ENCODE measurements at places on chromosomes 1 and 21.

- DNase-seq = no peak
Measured at GRCh38 chr1:7177438-7178146, 392.3 kb downstream of the CAMTA1 start.

DNA sequence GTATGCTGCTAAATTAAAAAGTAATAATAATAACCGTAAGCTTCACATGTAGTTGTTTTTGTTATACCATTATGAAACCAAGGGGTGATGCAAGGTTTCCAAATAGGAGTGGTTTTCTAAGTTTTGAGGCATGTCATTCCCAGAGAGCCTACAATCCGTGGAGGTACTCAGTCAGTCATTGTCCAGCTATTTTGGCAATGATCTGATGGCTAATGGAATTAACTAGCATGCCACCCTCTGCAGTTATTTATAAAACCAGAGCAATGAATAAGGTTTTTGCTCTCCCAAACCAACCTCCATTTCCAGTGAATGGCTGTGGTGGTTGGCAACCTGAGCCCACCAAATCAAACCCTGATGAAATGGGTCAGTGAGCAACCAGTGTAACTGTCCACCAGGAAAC lies 106.4 kb downstream of the TBX15 start:
- DNase-seq = no peak

DNA sequence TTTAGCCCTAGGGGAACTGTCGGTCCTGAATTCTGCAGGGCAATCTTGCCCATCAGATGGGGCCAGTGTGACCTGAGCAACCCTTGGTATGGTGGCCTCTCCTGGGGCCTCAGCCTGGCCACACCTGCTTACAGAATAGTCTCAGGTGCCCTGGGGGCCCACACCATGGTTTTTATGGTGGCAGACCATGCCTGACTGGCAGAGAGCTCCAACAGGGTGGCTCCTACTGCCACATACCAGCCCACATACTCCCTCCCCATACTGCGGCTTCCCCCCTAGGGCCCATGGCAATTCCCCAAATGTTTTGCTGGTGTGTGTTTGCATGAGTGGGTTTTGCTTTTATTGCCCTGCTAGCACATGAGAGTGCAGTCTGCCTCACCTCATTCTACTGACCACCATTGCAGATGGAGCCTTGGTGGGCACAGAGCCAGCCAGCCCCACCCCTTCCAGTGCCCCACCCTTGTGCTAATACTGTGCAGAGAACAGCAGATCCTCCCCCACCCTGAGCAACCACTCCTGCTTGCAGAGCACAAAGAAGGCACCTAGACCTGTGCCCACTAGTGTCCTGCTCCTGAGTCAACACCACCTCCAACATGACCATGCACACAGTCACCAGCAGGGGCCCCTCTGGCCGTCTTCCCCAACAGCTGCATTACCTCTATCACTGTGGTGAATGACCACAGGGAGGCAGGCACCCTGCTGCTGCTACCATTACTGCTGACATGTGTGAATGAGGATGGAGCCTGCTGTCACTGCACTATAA lies 86.8 kb downstream of the GDAP2 start:
- no peak for DNase-seq

- DNase-seq = no peak
Measured at GRCh38 chr1:217388522-217389065, 242.3 kb downstream of the GPATCH2 start.

- no peak for DNase-seq
Measured at GRCh38 chr21:28986677-28987076, 6.0 kb downstream of the LTN1 start.

DNA sequence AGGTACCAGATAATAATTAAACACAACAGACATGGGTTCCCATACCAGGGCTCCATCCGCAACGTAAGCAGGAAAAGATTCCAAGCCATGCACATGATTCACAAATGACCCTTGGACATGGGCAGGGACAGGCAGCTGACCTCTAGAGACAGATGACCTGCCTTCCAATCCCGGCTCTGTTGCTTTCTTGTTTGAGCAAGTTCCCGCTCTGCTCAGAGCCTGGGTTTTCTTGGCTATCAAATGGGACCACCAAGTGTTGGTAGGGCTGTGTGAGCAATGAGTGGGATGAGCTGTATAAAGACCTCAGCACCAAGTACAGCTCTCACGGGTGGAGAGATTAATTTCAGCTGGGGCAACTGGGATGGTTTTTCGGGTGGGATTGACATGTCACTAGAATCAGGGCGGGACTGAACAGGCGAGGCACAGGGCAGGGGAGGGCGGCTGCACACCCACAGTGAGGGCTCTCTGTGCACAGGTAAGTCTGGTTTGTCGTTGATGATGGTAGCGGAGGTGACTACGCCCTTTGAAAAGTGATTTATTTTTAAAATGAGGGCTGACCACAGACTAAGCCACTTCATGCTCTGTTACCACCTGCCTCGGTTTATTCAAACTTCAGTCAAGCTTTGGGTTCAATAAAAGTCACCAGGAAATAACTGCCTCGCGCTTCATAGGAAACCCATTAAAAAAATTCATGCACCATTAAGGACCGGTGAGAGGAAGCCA lies 57.5 kb upstream of the IFFO2 start:
- DNase-seq = no peak

DNA sequence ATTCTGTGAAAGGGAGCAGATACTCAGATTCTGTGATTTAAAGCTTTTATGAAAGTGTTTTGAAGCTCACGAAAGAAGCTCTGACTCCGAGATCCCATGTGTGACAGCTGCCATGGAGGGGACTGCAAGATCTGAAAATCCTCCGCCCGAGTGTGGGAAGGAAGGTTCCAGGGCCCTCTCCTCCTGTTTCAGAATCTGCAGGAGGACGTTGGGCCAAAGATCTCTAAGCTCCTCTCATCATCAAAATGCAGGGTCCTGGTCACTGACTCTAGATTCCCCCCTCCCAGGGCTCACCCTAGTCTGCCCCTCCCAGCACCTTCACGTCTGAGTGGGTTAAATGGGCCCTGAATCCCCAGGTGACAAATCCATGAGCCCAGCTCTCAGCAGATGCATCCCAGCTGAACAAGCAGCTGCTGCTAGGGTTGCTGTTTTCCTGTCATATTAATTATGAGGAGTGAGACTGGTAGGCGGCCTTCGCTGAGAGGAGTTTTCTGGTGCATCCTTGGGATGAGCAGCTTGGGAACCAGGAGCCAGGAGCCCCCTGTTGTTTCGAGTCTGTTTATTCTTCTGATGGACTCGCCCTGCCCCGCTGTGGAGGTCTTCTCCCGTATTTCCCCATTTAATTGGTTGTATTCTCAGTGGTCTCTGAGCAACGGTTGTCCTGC lies 402.0 kb downstream of the MATN1 start:
- DNase-seq = peak; percentile 87

DNA sequence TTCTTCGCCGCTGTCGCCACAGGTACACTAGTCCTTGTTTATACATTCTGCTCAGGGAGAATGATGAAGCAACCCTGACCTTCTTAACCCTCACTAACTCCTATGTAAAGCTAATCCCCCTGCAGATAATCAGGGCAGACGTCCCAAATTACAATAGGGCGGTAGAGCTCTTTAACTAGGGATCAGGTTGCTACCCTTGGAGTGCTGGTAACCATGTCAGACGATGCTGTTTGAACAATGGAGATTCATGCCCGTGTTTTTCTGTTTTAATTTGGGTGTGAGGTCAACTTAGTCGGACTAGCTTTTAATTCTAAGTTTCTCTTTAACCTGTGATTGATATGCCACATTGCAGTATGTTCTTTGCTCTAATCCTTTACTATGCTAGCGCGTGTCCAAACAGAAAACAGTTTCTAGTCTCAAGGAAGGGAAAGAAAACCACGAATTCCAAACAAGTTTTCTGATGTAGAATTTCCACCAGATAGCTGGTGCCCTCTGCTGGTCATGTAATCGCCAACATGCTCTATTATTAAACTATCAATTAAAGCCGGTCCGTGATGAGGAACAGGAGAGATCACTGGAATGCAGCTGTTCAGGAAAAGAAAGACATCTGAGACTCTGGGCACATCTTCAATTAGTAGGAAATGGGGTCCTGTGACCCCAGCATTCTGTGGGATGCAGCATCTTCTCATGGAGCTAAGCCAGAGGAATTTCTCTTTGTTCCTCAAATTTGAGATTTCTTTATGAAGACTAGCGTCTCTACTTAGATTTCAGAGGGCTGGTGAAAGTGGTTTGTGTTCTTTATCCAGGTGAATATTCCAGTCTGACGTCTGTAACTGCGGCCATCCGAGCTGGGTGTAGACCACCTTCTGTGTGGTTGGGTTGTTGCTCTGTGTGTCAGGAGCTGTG lies 18.3 kb upstream of the VAMP3 start:
- DNase-seq = peak; percentile 61

DNA sequence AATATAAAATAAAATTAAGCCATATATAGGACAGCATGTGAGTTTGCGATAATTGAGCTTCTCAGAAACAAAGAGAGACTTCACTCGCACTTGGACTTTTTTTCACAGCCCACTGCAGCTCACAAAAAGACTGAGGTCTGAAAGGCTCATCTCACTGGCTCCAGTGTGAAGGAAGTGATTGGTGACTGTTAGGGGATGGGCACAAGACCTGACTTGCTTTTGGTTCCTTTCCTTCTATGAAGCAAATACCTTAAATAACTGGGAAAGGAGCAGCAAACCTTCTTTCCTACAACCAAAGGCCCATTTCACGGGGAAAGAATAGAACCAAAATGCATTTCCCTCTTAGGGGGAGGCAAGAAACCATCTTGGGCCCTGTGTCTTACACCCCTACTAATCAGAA lies 13.1 kb upstream of the TTLL7 start:
- DNase-seq = no peak

GRCh38 chr21:44595524-44595923 lies 3.2 kb upstream of the KRTAP10-6 start:
- DNase-seq = no peak

GRCh38 chr1:19456968-19457441 lies 28.3 kb downstream of the CAPZB start:
- no peak for DNase-seq

DNA sequence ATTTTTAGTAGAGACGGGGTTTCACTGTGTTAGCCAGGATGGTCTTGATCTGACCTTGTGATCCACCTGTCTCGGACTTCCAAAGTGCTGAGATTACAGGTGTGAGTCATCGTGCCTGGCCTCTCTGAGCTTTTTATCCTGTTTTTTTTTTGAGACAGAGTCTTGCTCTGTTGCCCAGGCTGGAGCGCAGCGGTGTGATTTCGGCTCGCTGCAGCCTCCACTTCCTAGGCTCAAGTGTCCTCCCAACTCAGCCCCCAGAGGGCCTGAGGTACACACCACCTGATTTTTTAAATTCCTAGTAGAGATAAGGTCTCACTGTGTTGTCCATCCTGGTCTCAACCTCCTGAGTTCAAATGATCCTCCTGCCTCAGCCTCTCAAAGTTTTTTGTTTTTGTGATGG lies 20.4 kb downstream of the SESN2 start:
- DNase-seq = no peak

GRCh38 chr1:210866532-210866931 lies 267.4 kb downstream of the KCNH1 start:
- DNase-seq = no peak

DNA sequence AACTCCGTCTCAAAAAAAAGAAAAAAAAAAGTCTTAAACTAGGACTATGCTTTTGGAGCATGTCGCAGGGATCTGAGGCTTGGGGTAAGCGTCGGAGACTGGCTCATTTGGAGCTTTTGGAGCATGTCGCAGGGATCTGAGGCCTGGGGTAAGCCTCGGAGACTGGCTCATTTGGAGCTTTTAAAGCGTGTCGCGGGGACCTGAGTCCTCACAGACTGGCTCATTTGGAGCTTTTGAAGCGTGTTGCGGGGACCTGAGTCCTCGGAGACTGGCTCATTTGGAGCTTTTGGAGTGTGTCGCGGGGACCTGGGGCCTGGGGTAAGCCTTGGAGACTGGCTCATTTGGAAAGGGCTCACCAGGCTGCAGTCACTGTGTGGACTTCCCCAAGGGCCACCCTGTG lies 13.6 kb upstream of the TSPEAR start:
- DNase-seq = no peak

DNA sequence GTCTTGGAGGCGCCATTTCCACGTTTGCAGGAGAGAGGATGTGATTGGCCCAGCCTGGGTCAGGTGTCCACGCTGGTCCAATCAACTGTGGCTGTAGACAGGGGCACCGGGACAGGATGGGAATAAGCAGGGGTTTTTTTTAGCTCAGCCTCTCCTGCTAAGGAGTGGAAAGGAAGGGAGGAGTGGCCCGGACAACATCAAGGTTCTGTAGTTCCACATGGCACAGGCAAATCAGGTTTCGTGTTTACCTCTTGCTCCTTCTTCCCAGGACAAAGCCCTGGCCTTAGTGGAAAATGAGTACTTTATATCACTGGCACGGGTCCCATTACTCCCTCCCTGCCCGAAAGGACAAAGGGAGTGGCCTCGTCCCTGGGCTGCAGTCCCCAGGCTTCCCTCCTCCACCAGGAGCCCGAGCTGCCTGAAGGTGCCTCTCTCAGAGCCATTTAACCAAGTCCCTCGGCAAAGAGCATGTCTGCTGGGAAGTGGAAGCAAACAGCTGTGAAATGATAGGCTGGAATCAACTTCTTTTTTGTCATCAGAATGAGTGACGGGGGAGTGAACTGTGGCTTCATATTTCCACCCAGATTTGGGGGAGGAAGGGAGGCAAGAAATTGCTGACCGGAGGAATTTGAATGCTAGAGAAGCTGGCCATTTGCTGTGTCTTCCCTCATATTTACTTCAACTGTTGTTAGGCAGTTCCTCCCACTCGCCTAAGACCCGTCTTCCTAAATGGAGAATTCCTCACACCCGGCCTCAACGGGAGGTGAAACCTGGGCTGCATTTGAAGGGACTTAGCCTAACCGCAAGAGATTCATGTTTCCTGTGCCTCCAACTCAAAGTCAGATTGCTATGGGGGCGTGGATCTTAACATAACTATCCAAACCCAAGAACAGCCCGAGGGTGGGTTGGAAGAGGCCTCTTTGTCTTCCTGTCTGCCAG lies 84.9 kb upstream of the SLC44A3 start:
- DNase-seq = no peak

- no peak for DNase-seq
Measured at GRCh38 chr1:29686012-29686930, 449.9 kb downstream of the PTPRU start.

- DNase-seq = no peak
Measured at GRCh38 chr1:165443539-165444311, 1.2 kb downstream of the RXRG start.

GRCh38 chr1:111992476-111992875 lies 3.0 kb upstream of the KCND3 start:
- DNase-seq = no peak

DNA sequence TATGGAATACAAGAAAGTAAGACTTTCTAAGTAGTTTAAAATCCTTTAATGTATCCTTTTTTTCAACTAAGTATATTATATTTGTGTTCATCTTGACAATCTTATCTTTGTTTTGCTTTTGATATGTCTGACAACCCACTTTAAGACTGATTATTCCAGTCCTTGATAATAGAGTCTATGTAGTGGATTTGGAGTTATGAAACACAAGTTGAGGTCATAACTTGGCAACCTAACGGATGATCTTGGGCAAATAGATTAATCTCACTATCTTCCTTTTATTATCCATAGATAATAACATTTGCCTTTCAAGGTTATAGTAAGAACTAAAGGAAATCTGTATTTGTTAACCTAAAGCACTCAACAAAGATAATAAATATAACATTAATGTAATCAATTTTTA lies 4.8 kb upstream of the GBP2 start:
- no peak for DNase-seq

- DNase-seq = no peak
Measured at GRCh38 chr21:42025376-42026081, 15.4 kb upstream of the ZBTB21 start.

Measured in NCI-H1092 (cell line).